ENCODE measurements at places on chromosomes 12 and 14.

GRCh38 chr12:26156201-26156871 lies 31.5 kb upstream of the BHLHE41 start:
- DNase-seq: no peak

GRCh38 chr14:47919997-47920396 lies 244.6 kb upstream of the MDGA2 start:
- DNase-seq: no peak

- no peak for DNase-seq
Measured at GRCh38 chr14:101980251-101980650, 15.9 kb downstream of the DYNC1H1 start.

DNA sequence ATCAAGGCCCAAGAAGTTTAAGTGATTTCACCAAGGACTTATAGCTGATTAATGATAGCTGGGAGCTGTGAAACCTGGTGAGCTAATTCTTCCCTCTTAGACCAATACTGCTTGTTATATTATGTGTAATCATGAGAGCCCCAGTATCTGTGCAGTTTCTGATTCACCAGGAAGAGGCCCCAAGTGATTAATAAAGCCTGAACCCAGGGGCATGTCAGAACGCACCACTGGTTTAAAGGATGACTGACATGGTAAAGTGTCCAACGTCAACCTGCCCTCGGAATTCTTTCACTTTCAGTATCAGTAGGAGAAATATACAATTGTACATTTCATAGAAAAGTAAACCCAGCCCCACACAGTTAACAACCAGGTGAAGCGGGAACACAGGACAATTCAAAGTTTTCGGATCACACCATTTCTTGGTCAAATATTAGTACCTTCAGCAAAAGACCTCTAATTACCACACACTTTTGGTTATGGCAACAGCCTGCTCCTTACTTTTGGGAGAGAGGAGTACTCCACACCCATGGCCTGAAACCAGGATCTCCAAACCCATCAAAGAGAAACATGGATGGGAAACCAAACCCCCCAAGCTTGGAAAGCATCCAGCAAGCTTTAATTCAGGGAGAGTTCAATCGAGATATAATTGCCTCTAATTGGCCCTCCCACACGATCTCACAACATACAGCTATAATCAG lies 28.5 kb downstream of the TMCC3 start:
- peak; percentile 17 for DNase-seq

Data from activated CD4-positive, alpha-beta T cell treated with anti-CD3 and anti-CD28 coated beads for 24 hours (primary cell).